ENCODE measurements at places on chromosomes 16 and 17.

DNA sequence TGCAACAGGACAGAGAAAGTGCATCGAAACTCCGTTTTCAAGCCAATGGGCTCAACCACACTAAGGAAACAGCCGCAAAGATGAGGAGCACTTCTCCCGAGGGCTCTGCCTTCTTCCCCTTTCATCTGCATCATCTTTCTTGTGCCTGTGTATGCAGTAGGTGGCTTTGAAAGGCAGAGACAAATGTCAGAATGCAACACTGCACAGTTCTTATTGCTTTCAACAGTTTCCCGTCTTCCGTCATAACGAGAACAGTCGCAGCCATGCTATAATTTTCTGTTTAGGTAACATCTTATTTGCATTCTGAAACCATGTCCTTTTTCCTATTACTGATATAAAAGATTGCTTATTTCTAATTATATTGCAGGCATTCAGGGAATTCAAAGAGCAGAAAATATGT lies 205.2 kb downstream of the SLC39A11 start:
- DNase-seq = no peak

DNA sequence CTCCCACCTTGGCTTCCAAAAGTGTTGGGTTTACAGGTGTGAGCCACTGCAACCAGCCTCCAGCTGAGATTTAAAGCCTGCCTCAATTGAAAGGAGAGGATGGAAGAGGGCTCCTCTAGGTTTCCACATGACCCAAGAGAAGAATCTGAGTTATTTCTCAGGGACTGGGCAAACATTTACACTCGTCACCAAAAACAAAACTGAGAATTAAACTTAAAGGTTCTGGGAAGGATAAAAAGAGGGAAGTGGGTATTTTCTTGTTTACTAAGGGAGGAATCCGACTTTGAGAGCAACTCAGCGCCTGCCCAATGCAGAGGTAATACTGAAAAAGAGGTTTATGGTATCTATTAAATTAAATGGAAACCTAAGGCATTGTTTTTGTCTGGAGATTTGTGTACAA lies 13.3 kb downstream of the HOXB1 start:
- no peak for DNase-seq

- no peak for DNase-seq
Measured at GRCh38 chr17:77730376-77730775, 228.1 kb upstream of the TNRC6C start.

- DNase-seq = no peak
Measured at GRCh38 chr16:84553873-84554399, 49.5 kb upstream of the MEAK7 start.

GRCh38 chr16:67963662-67964321 lies 4.6 kb downstream of the SLC12A4 start:
- no peak for DNase-seq

- DNase-seq = no peak
Measured at GRCh38 chr17:9771465-9771864, 19.9 kb downstream of the DHRS7C start.

- no peak for DNase-seq
Measured at GRCh38 chr16:85250609-85251223, 138.4 kb upstream of the CIBAR2 start.

- DNase-seq = no peak
Measured at GRCh38 chr16:86965840-86966550, 351.2 kb downstream of the C16orf95 start.

- no peak for DNase-seq
Measured at GRCh38 chr16:7714775-7715174, 382.1 kb downstream of the RBFOX1 start.

DNA sequence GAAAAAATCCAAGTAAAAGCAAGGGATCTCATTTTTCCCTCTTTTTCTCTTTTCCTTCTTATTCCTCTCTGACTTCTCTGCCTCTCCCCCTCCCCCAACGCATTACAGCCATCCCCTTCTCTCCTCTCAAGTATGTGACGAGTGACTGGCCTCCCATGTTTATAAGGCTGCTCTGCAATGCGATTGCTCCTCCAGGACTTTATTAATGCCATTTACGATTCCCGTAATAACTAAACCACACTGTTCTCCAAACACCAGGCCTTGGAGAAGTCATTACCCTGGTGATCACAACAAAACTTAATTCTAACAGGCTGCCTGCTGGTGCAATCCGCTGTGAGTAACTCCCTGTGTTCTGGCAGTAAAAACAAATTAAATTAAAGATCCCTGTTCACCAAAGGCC lies 88.8 kb downstream of the HS3ST3B1 start:
- no peak for DNase-seq

DNA sequence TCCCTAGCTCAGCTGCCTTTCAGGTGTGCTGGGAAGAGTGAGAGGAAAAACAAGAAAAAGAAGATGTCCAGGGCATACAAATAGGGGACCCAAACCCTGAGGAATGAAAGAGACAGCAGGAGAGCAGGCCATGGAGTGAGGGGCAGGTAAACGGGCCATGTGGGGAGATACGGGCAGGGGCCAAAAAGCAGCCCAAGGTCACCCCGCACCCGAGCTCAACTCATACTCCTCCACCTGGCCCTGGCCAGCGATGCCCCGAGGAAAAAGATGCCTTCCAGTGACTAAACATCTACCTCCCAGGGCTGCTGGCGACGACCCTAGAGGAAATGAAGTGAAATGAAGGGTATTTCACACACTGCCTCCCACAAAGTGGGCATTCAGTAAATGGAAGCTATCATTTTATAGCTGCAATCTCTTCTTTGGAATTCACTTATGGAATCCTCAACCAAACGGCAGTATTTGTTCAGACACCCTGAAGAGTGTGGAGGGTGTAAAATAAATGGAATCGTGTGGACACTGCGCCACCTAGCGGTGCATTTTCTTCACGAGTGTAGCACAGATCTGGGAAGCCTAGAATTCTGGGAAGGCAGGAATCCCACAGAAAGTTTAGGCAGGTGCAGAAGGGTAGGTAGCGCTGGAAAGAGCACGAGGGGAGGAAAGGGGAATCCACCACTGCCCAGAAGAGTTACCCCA lies 14.9 kb downstream of the ELAC2 start:
- DNase-seq = no peak

DNA sequence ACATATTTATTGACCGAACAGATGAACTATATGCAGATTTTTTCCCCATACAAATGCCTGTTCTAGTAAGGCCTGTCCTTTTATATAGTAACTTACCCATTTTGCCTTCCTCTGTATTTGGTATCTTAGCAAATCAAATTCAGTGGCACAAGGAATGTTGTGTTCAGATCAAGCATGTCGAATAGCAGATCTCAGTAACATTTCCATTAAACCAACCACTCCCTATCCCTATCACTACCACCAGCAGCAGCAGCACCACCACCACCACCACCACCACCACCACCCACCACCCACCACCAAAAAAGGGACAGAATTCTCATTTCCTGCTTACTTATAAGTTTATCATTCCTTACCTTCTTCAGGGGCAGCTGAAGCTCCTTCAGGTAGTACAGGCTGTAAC lies 94.7 kb downstream of the TRIM37 start:
- no peak for DNase-seq

DNA sequence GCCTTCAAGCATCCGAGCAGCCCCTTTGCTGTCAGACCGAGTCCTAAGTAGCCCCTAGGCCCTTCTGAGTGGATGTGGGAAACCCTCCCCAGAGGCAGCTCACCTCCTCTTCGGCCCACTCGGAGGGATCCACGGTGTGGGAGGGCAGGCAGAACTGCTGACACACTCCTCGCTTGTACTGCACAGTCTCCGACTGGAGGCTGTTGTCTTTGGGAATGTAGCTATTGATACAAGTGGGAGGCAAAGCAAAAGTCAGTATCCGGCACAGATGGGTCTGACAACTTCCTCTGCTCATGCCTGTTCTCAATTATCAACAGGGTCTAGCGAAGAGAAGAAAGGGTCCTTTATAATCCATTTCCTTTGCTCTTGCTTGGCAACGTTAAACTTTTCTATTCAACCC lies 25.9 kb upstream of the FOXJ1 start:
- DNase-seq = no peak

- DNase-seq = no peak
Measured at GRCh38 chr17:28946239-28946638, 5.1 kb downstream of the PHF12 start.

DNA sequence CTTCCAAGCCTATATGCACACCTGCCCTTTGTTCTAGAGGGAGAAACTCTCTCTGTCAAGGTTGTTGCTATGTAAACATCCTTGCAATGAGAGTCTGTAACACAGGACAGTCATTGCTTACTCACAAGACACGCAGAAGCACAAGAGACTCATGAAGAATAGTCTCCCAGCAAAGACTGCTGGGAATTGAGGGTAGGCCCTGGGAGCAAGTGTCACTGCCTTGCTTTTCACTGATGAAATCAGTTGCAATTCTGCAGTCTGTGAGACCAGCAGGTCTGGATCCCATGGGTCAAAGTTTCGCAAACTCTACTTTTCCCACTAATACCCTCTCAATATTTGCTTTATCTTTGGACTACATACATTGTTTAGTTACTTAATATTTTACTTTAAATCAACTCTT lies 177.4 kb downstream of the FTO start:
- DNase-seq = no peak

DNA sequence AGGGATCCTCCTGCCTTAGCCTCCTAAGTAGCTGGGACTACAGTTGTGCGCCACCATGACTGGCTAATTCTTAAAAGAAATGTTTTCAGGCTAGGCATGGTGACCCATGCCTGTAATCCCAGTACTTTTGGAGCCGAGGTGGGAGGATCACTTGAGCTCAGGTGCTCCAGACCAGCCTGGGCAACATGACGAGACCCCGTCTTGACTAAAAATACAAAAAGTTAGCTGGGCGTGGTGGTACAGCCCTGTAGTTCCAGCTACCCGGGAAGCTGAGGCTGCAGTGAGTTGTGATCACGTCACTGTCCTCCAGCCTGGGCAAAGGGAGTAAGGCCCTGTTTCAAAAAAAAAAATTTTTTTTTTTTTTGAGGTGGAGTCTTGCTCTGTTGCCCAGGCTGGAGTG lies 173.1 kb downstream of the SEC14L1 start:
- no peak for DNase-seq

- no peak for DNase-seq
Measured at GRCh38 chr16:67063008-67063407, 34.1 kb downstream of the CBFB start.

DNA sequence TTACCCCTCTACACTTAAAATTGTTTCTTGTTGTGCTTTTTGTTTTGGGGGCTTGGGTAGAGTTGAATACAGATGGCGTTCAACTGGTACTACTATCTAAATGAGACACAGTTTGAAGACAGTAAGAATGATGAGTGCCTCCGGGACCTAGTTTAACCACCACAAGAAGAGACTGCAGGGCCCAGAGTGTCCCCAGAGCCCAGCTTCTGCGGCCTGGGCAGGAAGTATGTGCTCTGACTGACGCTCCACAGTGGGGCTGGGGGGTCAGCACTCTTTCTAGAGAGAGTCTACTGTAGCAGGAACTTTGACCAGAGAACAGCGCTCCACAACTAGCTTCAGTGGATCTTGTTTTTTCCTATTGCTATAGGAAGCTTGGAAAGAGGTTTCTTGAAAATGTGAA lies 174.0 kb downstream of the VPS53 start:
- DNase-seq = no peak

DNA sequence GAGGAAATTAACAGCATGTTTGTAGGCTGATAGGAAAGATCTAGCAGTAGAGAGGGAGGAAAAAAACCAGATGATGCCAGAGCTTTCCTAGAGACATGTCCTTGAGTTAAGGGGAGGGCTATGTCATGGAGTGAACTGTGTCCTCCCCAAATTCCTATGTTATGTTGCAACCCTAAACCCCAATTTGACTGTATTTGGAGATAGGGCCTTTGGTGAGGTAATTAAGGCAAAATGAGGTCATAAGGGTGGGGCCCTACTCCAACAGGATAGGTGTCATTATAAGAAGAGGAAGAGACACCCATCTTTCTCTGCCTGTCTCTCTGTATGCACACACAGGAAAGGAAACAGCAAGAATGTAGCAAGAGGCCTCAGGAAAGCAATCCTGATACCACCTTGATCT lies 195.3 kb upstream of the AXIN2 start:
- no peak for DNase-seq

DNA sequence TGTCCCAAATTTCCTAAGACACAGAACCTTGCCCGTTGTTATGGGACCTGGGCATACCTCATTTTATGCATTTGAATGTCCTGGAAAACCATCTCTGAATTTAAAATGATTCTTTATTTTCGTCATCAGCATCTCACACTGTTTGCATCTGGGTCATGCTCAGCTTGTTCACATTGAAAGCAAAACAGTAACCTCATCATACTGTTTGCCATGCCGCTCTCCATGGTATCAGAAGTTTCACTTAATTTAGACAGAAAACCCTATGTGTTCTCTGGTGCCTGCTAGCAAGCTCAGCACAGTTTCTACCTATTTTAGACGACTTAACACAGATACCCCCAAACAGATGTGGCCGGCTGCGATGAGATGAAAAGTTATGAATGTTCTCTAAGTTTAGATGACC lies 292.1 kb downstream of the SNX29 start:
- no peak for DNase-seq

DNA sequence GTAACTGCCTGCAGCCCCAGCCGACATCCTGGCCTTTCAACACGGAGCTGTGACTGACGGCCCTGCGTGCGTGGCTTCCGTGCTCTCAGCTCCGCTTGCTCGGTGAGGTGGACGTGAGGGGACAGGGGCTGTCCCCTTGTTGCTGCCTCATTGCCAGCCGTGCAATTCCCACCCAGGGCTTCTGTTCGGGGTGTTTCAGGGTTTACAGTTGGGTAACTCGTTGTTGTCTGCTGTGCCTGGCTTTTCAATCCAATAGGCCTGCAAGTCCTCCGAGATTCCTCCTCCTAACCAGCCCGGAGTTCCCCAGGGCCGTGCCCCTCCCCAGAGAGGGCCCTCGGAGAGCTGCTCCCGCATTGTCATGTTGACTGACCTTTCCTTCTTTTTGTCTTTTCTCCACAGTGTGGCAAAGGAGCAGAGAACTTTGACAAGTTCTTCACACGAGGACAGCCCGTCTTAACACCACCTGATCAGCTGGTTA lies 31.4 kb upstream of the CACNG5 start:
- no peak for DNase-seq

All from GDM1 (cell line).